Dorsolateral prefrontal cortex (tissue), 122 donors: ENCODE measurements at places on chromosomes 2 and 18.
A peak's percentile ranks its signal among the peaks of the same experiment; 100 is the strongest.

DNA sequence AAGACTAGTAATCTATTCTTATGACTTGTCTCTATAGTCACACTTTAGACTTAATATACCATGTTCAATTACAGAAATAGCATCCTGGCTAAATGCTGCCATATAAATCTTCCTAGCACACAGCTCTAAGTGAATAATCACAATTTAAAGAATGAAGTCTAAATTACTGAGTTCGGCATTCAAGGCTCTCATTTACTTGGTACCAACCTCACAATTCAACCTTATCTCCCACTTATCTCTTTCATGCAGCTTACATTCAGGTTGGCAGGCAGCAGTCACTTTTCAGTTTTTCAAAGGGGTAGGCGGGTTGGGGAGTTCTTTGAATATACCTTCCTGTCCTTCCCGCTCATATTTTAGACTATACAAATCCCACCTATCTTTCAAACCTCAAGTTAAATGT lies 1.5 kb downstream of the MMADHC start:
- DNase-seq, result no peak

- no peak for DNase-seq
Observed at GRCh38 chr2:11757101-11757500, 10.7 kb downstream of the LPIN1 start.

DNA sequence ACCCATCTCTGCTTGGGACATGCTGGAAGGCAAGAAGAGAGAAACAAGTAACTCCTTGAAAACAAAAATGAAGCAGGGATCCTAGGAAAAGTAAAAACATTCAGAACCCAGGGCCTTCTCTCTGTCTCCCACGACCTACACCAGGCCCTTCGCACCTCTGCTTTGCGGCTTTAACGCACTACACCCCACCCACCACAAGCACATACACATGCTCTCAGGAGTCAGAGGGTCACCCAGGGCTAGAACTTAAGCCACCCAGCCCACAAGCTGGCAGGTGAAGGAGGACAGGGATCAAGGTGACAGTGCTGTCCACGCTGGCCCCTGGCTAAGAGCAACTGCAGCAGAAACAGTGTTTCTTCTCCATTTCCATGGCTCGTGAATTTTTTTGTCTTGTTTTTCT lies 72.2 kb downstream of the BCL11A start:
- no peak for DNase-seq

- no peak for DNase-seq
Observed at GRCh38 chr2:149732730-149733290, 145.2 kb upstream of the MMADHC start.

- DNase-seq, result no peak
Observed at GRCh38 chr2:234490271-234491091, 6.4 kb downstream of the ARL4C start.

- DNase-seq, result no peak
Observed at GRCh38 chr2:186573531-186573930, 16.3 kb upstream of the ITGAV start.

GRCh38 chr2:88190808-88191721 lies 20.9 kb downstream of the THNSL2 start:
- peak; percentile 24 for DNase-seq

GRCh38 chr2:64311191-64311910 lies 142.6 kb upstream of the LGALSL start:
- no peak for DNase-seq

DNA sequence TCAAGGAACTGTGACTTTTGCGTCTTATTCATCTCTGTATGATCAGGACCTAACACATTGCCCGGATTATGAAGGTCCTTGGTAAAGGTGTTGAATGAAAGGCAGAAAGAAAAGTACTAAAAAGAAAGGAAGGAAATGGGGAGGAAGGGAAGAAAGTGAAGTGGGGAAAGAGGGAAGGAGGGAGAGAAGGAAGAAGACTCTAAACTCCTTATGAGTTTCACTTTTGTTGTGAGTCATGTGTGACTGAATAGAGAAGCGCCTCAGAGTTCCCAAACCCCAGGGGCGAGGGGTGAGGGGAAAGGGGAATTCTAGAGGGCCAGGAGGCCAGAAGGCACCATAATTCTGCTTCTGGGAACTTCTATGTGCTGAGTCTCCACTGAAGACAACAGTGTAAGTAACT lies 30.9 kb upstream of the OSBPL6 start:
- DNase-seq, result no peak

- no peak for DNase-seq
Observed at GRCh38 chr2:73402386-73403103, 16.9 kb downstream of the ALMS1 start.

GRCh38 chr2:85590950-85591349 lies 4.6 kb upstream of the RNF181 start:
- no peak for DNase-seq

GRCh38 chr2:30664761-30665358 lies 142.4 kb downstream of the CAPN13 start:
- no peak for DNase-seq

GRCh38 chr2:55843096-55843993 lies 80.2 kb downstream of the EFEMP1 start:
- no peak for DNase-seq

GRCh38 chr2:64770137-64770780 lies 116.5 kb upstream of the SERTAD2 start:
- no peak for DNase-seq

DNA sequence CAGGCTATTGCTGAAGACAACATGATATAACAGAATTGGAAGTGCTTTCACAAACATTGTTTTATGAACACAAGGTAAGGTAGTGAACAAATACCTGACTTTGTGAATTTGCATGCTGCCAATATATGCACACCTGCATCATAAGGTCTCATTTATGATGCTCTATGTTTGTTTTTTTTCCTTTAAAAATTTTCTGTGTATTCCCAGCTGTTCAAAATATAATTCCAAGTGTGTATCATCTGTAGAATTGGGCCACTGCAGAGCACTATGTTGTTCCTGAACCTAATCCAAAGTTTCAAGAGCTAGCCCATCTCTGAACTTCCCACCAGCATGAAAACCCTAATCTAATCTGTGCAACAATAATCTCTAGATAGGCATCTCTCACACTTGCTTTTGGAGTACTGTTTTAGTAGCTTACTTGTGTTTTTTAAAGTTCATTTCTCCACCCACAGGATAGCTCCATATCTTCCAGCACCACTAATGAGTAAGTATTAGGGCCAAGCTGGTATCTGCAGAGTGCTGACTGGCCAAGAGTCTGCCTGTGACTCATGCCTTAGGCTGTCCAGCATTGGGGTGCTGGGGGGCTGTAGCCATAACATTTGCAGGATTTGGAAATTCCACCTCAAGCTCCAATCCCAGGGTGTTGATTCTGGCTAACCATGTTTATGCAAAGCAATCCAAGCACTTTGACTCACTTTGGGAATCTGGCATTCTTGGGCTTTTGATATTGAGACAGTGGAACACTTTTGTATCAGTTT lies 208.2 kb upstream of the REV1 start:
- no peak for DNase-seq

- DNase-seq, result no peak
Observed at GRCh38 chr2:196956069-196956468, 29.6 kb upstream of the PGAP1 start.

GRCh38 chr2:3223080-3223923 lies 154.3 kb downstream of the EIPR1 start:
- DNase-seq, result peak; percentile 40

GRCh38 chr2:74578408-74578807 lies 23.9 kb downstream of the DOK1 start:
- no peak for DNase-seq

- no peak for DNase-seq
Observed at GRCh38 chr2:21836261-21836660, 712.5 kb downstream of the TDRD15 start.

DNA sequence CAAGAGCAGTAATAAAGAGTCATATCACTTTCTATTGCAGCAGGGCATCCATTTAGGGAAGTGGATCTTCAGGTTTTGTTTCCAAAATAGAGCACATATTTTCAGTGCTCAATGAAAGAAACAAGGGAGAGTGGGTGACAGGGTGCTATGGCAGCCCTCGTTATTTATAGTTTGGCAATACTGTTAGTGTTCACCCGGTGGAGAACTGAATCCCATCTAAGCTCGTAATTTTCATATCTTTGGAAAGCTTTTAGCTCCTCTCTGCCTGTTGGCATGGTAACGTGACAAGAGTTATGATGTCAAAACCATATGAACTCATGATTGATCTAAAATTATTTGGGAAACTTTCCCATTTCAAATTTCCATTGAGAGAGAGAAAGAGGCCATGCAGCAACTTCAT lies 331.9 kb downstream of the LRRTM1 start:
- no peak for DNase-seq

DNA sequence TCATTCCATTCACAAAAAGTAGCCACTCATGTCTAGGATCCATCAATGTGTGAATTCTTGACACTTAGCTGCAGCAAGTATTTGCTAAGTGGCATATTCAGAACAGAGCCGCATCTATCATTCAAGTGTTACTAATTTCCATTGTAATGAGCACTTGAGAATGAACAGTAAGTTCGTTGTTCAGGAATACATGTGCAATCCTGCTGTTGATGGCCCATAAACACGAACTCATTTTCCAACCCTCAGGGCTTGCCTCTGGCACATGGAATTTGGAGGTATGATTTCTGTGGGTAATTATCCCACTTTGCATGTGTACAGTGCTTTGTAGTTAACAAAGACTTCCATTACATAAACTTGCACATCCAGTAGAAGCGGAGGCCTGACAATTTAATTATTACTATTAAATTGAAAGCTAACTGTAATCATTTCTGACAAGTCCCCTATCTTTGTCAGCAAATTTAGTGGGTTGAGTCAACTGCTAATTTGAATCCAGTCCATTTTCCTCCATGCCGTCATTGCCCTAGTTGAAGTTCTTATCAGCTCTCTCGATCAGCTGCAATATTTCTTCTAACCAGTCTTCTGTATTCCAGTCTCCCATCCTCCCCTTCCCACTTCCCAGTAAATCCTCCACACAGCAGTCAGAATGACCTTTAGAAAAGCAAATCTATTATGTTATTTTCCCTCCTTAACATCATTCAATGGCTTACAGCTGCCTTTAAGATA lies 116.0 kb upstream of the AQP4 start:
- DNase-seq, result no peak

GRCh38 chr2:70554338-70554892 lies 789 bp upstream of the TGFA start:
- no peak for DNase-seq

- DNase-seq, result no peak
Observed at GRCh38 chr18:7637269-7637668, 70.2 kb downstream of the PTPRM start.

GRCh38 chr2:105780606-105781005 lies 35.9 kb downstream of the NCK2 start:
- no peak for DNase-seq

- DNase-seq, result no peak
Observed at GRCh38 chr18:45573514-45573913, 41.8 kb upstream of the SLC14A2 start.

DNA sequence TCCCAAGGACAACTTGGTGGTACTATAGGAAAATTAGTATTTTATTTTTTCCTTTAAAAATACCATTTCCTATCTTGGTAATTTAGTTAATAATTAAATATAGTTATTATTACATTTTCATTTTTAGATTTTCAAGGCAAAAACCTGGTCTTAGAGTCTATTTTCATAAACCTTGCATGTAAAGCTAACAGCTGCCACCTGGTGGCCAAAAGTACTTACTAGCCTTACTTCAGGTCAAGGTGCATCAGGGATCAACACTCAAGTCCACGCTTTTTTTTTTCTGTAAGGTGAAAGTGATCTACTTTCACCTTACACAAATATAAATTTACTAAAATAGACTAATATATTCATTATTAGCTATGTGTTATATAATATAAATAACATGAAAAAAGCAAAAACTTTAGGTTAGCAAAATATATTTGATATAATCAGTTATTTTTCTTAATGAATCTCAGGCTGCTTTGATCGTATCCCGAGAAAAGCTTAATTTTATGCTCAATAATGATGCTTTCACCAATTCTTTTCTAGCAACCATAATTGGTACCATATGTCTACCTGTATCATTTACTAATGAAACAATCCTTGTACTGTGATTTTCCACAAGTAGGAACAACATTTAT lies 62.5 kb downstream of the RELCH start:
- peak; percentile 58 for DNase-seq

DNA sequence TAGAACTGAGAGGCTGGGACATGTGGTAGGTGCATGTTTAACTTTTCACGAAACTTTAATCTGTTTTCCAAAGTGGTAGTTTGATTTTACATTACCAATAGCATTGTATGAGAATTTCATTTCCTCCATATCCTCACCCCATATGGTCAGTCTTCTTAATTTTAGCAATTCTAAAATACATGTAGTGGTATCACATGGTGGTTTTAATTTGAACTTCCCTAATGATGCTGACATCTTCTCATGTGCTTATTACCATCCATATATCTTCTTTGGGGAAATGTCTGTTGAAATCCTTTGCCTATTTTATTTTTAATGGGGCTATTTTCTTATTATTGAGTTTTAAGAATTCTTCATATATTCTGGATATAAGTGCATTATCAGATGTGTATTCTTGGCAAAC lies 89.3 kb downstream of the BCL2L11 start:
- no peak for DNase-seq

DNA sequence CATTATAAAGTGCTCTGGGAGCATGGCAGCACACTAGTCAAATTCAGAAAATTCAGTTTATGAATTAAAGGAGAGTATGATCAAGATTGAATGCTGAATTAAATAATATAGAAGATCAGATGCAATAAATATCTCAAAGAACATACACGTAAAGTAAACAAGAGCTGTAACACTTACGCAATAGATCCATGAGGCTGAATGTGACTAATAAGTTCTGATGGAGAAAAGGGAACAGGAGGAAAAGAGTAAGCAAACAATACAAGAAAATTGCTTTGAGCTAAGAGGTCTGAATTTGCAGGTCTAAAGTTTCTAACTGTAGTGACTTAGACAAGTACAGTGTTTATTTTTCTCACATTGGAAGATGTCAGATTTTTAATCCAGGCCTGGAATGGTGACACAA lies 646.7 kb upstream of the ZNF804A start:
- DNase-seq, result no peak

- no peak for DNase-seq
Observed at GRCh38 chr2:146349334-146349733, 1495.5 kb upstream of the ACVR2A start.

DNA sequence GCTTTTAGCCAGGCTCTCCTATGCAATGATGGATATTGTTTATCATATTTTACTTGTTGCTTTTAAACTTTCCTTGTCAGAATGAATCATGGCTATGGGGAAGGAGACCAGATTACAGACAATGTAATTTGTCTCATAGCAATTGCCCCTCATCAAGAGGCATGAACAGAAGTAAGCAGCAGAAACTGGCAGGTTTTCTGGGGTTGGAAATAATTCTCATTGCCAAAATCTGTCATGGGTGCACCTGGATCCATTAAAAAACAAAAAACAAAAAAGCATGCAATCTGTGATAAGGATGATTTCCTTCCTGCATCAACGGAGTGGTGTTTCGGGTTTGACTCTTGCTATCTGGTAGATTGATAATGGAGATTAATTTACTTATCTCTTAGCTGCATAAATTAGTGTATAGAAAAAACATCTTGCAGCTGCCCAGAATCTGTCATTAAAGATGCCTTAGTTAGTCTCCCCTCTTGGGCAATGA lies 419.6 kb downstream of the SOX11 start:
- DNase-seq, result no peak

- no peak for DNase-seq
Observed at GRCh38 chr2:65351234-65351947, 81.0 kb downstream of the SPRED2 start.
